ENCODE measurements at places on chromosomes 16 and 17.

- no peak for DNase-seq
Observed at GRCh38 chr16:84550096-84550495, 45.6 kb upstream of the MEAK7 start.

- DNase-seq = no peak
Observed at GRCh38 chr16:23174622-23175021, 7.9 kb upstream of the SCNN1G start.

DNA sequence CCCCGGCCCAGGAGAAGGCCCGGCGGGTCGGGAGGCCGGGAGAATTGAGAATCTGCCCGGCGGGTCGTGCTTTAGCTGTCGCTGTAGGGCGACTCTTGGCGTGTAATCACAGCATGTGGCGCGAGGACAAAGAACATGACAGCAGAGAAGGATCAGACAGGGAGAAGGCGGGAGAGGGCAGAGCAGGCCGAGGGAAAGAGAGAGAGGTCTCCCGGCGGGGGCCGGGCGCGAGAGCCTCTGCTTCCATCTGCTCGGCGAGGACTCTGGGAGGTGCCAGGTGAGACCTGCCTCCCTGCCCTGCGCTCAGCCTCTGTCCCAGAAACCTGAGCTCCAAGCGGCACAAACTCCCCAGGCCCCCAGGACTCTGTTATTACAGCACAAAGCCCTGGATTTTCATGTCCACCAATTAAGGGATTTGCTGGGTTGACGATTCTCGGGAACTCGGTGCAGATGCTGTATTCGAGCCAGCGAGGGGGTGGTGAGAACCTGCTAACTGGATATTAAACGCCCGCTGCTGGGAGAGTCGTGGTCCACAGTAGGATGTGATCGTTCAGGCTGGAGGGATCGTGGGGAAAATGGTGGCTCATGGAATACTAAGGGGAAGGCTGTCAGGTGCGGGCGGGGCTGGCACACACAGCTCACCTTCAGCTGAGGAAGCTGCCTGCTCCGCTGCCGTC is 172.0 kb upstream of the CIBAR2 start:
- no peak for DNase-seq

DNA sequence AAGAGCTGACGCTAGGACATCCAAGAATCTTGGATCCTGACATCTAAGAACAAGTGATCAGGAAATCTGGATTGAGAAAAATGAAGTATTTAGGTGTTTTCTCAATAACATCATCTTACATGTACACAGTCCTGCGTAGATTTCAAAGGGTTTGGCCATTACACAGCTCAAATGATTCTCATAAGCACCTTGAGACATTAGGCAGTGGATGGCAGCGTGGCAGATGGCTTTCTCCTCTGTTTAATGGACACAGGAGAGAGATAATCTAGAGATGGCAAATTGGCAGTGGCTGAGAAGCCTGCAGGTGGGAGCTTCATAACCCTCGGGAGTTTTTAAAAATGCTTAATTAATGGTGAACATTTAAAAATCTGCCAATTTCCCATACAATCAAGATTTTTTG is 137.5 kb downstream of the ZFHX3 start:
- DNase-seq = no peak

DNA sequence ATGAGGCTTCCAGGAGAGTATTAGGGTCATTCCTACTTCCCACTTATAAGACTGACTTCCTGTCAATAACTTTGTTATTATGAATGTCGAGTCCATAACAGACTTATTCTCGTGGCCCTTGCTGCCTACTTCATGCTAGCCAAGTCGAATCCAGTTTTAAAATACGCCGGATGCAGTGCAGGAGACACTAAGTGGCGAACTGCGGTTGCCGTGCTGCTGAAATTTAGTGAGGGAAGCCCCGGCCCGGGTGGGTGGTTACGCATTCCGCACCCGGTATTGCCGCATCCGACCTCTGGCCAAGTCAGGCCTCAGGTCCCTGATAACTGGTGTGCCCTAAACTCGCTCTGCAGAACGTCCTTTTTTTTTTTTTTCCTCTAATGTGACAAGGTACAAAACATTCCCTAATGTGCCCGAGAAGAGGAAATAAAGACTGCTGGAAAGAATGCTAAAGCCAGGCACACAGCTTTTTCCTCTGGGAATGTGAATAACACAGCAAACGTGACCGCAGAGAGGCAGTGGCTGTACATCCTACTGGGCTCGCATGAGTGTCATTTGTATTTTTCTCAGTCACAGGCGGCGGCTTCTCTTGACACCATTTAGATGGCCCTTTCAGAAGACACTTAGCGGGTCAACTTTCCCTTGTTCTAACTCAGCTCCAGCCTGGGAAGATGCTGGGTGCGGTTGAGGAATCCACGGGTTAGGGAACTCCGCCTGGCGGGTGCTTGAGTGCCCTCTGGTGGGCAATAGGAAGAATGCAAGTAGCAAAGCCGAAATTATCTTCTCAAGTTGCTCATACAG is 7.1 kb upstream of the AKTIP start:
- DNase-seq = peak; percentile 53

All from activated CD4-positive, CD25-positive, alpha-beta regulatory T cell treated with anti-CD3 and anti-CD28 coated beads, Interleukin-2, amount 50 U/mL, for 72 hours (primary cell).